Posterior vena cava (tissue), 2 donors: ENCODE measurements at places on chromosomes 16 and 17. TPM values are rescaled to one million over a fixed set of nuclear protein-coding genes. Genes with fewer than 3 reads are reported as not detected.

KREMEN2 gene
- not detected for total RNA-seq

DNA sequence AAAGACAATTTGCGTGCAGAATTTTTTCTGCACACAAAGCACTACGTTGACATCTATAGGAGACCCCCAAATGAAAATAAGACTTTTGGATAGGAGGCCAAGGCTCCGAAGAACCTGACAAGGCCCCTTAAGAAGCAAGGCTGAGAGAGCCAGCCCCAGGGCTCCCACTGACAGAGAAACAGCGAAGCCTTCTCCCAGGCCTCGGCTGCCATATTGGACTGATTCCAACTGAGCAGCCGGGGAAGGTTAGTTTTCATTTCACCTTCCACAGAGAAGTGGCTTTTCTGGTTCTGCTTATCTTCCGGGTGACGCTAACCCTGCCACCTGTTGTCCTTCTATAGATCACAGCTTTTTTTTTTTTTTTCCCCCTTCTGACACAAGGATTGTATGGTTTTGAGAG, 356.7 kb downstream of the SOX9 start:
- no peak for DNase-seq

GRCh38 chr16:12406158-12406557, 397.5 kb downstream of the CPPED1 start:
- DNase-seq = no peak

GRCh38 chr17:7078711-7079110, 1.3 kb downstream of the CLEC10A start:
- DNase-seq = peak; percentile 75

DNA sequence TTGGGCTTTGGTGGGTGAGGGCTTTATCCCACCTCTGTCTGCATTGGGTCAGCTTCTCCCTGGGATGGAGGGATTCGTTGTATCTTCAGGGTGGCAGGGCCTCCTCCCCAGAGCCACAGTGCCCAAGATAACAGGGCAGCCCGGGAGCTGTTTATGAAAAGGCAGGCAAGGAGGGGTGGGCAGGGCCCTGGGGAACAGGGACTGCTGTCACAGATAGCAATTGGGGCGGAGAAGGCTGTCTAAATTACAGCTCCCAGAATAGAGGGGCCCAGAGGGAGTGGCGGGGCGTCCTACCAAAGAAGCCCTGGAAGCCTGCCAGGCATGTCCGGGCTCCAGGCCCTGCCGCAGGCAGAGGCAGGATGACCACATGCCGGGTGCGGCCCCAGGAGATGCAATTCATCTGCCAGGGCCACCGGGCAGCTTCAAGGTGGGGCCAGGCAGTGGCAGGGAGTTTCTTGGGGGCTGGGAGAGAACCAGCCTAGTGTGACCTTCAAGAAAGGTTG, 18.8 kb upstream of the PHOSPHO1 start:
- DNase-seq = peak; percentile 81

- no peak for DNase-seq
These were observed 115.7 kb upstream of the IRX3 start for GRCh38 chr16:54402270-54402669.

GNAO1 gene
- 21.4 TPM for total RNA-seq

RNF213 gene
- total RNA-seq = 99.3 TPM

ZNF287 gene
- total RNA-seq = 6.1 TPM

DNA sequence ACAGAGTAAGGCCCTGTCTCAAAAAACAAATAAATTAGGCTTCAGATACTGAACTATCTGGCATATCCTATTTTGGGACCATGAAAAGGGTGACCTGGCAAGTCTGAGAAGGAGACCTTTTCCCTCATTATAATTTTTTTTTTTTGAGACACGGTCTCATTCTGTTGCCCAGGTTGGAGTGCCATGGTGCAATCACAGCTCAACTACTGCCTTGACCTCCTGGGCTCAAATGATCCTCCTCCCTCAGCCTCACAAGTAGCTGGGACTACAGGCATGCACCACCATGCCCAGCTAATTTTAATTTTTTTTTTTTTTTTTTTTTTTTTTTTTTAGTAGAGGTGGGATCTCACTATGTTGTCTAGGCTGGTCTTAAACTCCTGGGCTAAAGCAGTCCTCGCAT, 37.3 kb downstream of the PLCG2 start:
- no peak for DNase-seq

GRCh38 chr17:14297161-14297851, 3.6 kb upstream of the HS3ST3B1 start:
- DNase-seq = no peak

DNA sequence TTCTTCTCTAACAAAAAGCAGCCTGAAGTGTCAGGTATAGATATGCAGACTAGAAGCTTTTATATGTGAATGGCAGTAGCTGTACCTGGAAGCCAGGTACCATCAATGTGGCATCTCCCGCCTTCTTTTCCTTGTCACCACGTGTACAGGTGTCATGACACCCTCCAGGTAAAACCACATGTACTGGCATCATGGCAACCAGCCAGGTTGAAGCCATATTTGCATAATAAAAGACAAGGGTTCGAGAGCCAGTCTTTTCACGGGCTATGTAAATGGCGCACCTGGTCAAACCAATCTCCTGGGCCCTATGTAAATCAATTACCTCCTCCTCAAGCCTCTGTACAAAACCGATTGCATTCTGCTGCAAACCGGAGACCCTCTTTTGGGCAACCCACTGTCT, 541.3 kb downstream of the CDH11 start:
- DNase-seq = no peak

DNA sequence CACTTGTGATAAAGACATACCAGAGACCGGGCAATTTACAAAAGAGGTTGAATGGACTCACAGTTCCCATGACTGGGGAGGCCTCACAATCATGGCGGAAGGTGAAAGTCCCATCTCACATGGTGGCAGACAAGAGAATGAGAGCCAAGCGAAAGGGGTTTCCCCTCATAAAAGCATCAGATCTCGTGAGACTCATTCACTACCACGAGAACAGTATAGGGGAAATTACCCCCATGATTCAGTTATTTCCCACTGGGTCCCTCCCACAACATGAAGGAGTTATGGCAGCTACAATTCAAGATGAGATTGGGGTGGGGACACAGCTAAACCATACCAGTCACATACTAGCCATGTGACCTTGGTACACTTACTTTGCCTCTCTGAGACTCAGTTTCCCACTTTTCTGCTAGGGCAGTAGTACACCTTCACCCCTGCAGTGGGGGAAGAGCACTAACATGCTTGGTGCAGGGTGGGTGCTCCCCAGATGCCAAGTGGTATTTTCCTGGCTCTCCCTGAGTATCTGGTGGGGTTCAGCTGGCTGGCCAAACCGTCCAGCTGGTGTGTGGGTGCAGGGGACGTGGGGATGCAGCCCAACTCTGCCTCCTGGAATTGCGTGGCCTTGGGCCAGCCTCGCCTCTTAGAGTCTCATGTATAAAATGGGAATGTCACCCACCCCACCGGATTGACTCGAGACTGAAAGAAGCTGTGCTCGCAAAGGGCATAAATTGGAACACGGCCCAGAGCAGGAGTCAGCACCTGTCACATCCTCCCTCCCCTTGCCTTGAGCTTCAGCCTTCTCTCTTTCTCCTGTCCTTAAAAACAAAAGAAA, 364.1 kb downstream of the CPPED1 start:
- no peak for DNase-seq

TBC1D3D gene
- total RNA-seq = 0.83 TPM

DNA sequence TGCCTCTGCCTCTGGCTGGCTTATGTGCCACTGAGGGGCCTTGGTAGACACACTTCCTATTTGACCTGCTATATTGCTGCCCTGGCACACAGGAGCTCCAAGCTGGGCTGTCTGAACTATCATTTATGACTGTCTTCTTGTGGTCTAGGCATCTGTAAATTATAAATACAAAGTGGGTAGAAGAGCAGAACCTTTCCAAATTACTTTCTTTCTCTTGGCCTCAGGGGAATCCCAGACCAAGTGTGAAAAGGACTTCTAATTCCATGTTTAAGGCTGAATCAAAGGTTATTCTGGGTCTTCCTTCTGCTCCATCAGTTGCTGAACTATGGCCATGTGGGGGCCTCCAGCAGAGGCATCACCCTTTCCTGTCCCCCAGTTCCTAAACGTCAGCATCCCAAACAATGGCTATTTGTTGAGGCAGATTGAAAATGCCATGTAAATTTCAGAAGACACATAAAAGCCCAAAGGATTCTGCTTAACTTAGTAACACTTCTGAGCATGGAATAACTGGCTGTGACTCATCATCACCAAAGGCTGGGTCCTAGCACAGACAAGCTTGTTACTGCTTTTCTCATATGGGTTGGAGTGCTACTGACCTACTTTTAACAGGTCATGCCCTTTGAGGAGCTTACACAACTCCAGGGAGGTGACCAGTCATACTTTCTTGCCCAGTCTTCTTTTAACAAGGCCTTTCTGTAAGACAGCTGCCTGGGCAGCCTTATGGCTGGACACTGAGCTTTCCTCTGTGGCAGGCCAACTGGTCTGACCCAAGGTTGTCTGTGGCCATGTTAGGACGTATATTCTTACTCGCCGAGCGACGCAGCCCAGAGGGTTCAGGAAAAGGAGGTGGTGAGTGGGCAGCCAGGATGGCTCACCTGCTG, 154.8 kb downstream of the VPS53 start:
- no peak for DNase-seq

GRCh38 chr16:6114691-6115090, 1017.1 kb upstream of the EEF2KMT start:
- DNase-seq = no peak

GRCh38 chr17:55114283-55114682, 145.7 kb downstream of the STXBP4 start:
- no peak for DNase-seq

GRCh38 chr16:29876594-29877249, 13.7 kb upstream of the CDIPT start:
- DNase-seq = no peak

- no peak for DNase-seq
These were observed 154.0 kb upstream of the SDK2 start for GRCh38 chr17:73798111-73798748.

PPM1E gene
- total RNA-seq = not detected

TBC1D3I gene
- not detected for total RNA-seq

MRM1 gene
- 3.8 TPM for total RNA-seq

CDR2L gene
- total RNA-seq = 26.0 TPM

- no peak for DNase-seq
These were observed 522.5 kb upstream of the CDH5 start for GRCh38 chr16:65843941-65844340.

GRCh38 chr17:19720631-19721426, 4.4 kb upstream of the SLC47A2 start:
- no peak for DNase-seq

GRCh38 chr17:75773808-75774470, 8.9 kb upstream of the GALK1 start:
- peak; percentile 83 for DNase-seq

DNA sequence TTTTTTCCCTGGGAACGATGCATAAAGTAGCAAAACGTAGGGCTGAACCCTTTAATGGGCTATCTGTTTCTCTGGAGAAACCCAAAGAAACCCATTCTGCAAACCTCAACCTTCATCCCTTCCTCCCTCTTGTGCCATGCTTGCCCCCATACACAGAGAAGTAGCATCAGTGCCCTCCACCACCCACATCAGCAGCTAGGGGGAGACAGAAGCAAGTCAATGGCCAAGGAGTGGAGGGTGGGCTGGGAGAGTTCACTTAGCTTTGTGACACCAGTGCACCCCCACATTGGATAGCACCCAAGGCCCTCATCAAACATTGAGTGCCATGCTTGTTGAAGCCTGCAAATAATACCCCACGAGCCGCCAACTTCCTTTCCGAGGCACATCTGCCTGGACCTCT, 282.4 kb downstream of the ABCC12 start:
- DNase-seq = no peak

DNA sequence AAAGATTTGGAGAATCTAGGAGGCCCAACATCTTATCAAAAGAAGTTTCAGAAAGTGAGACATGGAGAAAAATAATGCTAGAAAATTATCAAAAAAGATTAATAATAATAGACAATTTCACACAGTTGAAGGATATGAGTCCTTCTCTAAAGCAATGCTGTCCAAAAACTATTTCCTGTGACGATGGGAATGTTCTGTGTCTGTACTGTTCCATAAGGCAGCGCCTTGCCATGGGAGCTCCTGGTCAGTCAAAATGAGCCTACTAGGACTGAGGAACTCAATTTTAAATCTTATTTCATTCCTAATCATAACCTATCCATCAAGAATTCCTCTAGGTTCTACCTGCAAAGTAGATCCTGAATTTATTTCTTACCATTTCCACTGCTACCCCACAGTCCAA, 49.0 kb downstream of the CACNG1 start:
- no peak for DNase-seq

- DNase-seq = no peak
These were observed 6.7 kb downstream of the SDR42E1 start for GRCh38 chr16:82004601-82005000.

- no peak for DNase-seq
These were observed 40.3 kb upstream of the CCNF start for GRCh38 chr16:2388875-2389433.

DNA sequence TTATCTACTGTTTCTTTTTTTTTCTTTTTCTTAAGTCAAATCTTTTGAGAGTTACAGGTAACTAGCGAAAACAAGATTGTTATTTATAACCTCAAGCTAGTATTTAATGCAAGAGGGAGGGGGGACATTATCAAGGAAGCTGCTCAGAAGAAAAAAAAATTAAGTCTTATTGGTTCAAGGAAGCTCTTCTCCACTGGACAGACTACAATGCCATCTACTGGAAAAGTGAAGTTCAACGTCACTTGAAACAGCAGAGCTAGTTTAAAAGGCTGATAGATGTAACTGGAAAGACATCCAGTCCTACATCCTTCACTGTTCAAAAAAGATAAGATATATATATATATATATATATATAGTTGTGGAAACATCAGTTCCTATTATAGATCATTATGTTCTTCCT, 418.0 kb upstream of the PSMD7 start:
- no peak for DNase-seq

KRT40 gene
- not detected for total RNA-seq

GRCh38 chr17:6427279-6427781, 7.6 kb downstream of the AIPL1 start:
- no peak for DNase-seq

- DNase-seq = no peak
These were observed 17.5 kb upstream of the SPNS2 start for GRCh38 chr17:4480929-4481898.

- DNase-seq = no peak
These were observed 17.5 kb upstream of the MTMR4 start for GRCh38 chr17:58531661-58532554.

DNA sequence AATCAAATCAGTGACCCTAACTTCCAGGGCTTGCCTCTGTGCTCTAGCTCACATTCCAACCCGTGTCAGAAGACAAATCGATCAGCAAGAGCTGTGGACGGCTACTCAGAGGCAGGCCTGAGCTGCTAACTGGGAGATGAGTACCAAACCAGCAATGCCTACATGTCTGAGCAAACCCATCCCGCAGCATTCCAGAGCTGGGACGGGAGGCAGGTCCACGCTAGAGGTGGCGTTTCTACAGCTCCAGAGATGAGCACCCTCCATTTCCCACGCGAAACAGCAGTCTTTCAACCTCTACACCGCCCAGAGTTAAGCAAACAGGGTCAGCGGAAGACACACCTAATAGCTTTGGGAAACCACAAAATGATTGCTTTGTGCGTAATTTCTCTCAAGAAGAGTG, 6.5 kb downstream of the NXN start:
- no peak for DNase-seq

- DNase-seq = no peak
These were observed 5.4 kb upstream of the CEP295NL start for GRCh38 chr17:78908426-78908825.
